ENCODE measurements at places on chromosomes 7 and 10. TPM values are rescaled to one million over a fixed set of nuclear protein-coding genes. Genes with fewer than 3 reads are reported as not detected.

RNF32 gene
- 1.6 TPM for total RNA-seq

DNA sequence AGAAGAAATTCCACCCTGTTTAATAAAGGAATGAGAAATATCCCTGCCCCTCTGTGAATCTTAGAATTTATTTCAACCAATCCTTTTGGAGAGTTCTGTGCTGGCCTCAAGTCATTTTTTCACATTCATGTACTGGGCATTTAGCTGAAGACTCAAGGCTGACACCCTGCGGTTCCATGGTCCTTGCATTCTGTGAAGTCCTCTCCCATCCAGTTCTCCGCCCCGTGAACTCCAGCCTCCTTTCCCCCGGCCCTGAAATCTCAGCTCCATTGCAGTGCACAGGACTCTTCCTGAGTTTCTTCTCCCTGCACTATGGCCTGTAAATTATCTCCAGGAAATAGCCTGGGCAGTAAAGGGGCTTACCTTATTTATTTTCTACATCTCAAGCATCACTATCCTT is 183.0 kb upstream of the KCND2 start:
- DNase-seq: no peak

LIPN gene
- not detected for total RNA-seq

GRCh38 chr7:87179180-87179579 is 26.9 kb downstream of the DMTF1 start:
- no peak for DNase-seq

DNA sequence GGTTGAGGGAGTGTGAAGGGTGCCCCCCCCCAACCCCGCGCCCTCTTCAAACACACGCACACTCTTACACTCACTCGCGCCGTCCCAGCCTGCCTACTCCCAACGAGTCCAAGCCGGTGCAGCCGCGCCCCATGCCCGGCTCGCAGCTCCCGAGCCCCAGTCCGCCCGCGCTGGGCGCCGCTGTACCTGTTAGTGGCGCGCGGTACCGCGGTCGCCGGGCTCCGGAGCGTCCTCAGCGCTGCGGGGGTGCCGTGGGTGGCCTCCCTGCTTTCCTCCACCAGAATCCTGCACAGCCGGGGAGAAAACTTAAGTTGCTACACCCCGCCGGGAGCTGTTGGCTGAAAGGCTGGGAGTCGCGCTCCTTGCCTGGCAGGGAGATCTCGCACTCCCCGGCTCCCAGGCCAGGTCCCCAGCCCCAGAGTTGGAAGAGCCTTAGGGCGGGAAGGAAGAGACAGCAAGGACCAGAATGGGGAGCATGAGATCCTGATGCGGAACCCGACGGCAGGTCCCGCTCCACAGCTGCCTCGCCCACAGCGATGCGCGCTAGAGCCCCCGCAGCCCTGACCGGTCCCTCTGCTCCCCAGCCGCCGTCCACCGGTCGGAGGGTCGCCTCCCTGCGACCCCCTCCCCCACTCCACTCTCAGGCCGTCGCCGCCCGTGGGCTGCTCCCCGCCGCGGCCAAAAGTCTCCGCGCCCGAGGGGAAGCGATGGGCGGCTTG is 863 bp downstream of the ST8SIA6 start:
- peak; percentile 38 for DNase-seq

DNA sequence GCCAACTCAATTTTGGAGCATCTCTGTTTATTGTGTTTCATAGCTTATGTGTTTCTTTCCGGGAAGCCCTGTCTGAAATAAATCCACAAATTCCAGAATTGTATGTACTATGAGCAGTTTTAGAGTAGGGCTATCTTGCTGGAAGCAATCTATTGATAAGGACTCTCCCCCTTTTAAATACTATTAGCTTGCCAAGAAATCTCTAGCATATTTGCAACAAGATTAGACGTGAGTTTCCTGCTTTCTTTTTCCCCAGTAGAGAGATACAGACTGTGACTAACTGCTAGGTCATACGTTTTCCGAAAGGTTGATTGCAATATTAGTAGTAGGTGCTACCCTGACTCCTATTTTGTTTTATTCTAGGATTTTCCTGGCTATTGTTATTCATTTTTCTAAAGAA is 277.0 kb downstream of the MALRD1 start:
- no peak for DNase-seq

Measured in ovary (tissue), 10 donors.